ENCODE measurements at places on chromosomes 3 and 15. TPM values are rescaled to one million over a fixed set of nuclear protein-coding genes. Genes with fewer than 3 reads are reported as not detected.

CDCP1 gene
- 180 TPM for total RNA-seq

PIGBOS1 gene
- 13.9 TPM for total RNA-seq

MON1A gene
- 18.6 TPM for total RNA-seq

OXTR gene
- 0.63 TPM for total RNA-seq

GRCh38 chr3:32391643-32392535, at the start of gene CMTM7:
TSS of gene CMTM7 (plus strand) at chr3:32391853. CDS start at chr3:32391907, 54 bp downstream.
- DNase-seq = peak; percentile 67
- H3K27ac ChIP-seq = peak within 1 kb of the TSS; percentile 20
- H3K27me3 ChIP-seq = no peaks in the 10 kb centered on the region
- H3K4me1 ChIP-seq = peaks cover 6% of the 10 kb centered on the region
- peak within 1 kb of the TSS; percentile 80 for H3K4me3 ChIP-seq

- H3K27ac ChIP-seq = no peak overlapping the region
- H3K4me1 ChIP-seq = no peaks in the 10 kb centered on the region
- no peak overlapping the region for H3K4me3 ChIP-seq
- H3K27me3 ChIP-seq = no peaks in the 10 kb centered on the region
Measured at GRCh38 chr3:51401735-51402134, 10.7 kb downstream of the RBM15B start.

ESYT3 gene
- 0.44 TPM for total RNA-seq

DNA sequence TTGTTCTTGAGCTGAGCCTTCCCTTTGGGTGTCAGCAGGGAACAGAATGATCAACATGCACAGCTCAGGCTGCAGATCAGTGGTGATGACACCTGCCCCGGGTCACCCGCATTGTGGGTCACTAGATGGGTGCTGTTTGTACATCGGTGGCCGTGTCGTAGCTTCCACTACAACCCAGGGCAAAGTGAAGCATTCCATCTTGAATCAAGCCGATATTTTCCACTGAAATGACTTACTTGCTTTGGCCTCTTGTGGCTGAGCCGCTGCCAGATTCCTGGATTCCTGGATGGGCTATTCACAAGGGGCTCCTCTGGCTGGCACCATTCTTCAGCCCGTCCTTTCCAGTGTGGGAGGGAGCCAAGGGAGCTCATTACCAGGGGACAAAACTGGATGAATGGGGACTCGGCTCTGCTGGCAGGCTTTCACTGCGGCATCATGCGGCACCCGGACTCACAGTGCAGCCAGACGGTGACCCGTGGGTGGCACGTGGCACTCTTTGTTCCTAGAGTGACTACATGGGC, 65.6 kb downstream of the SLCO3A1 start:
- no peaks in the 10 kb centered on the region for H3K27me3 ChIP-seq
- no peak for DNase-seq
- H3K4me1 ChIP-seq = no peaks in the 10 kb centered on the region
- no peak overlapping the region for H3K4me3 ChIP-seq
- H3K36me3 ChIP-seq = peaks cover 11% of the 10 kb centered on the region
- no peak overlapping the region for H3K27ac ChIP-seq

DNA sequence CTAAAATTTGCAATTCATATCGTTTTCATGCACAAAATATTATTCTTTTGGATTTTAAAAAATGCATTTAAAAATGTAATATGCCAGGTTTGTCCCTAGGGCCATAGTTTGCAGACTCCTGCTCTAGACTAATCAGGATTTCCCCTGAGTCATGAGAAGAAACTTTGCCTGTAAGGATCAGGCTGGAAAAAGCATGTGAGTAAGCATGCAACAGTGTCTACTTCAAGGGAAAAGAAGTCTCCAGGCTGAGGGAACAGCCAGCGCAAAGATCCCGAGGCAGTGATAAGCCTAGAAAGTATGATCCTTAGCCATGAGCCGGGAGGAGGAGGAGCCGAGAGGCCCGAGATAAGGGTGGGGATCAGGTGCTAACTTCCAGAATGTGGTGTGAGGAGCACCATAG, 382.8 kb upstream of the CFAP20DC start:
- no peak for DNase-seq
- H3K27me3 ChIP-seq = no peaks in the 10 kb centered on the region
- no peaks in the 10 kb centered on the region for H3K36me3 ChIP-seq
- peaks cover 8% of the 10 kb centered on the region for H3K4me1 ChIP-seq
- no peak overlapping the region for H3K27ac ChIP-seq

DNA sequence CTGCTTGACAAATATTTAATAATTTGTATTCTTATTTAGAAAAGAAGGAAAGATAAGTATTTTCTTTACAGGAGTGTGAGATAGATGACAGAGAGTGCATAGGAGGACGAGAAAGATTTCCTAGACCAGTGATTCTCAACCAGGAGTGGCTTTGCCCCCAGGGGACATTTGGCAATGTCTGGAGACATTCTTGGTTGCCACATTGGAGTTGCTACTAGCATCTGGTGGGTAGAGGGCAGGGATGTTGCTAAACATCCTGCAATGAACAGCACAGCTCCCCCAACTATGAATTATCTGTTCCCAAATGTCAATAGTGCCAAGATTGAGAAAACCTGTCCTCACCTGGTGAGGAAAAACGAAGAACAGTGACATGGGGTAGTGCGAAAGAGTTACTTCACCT, 30.8 kb upstream of the MINAR1 start:
- no peak overlapping the region for H3K27ac ChIP-seq
- peak; percentile 27 for DNase-seq
- no peaks in the 10 kb centered on the region for H3K27me3 ChIP-seq
- H3K4me3 ChIP-seq = no peak overlapping the region
- no peaks in the 10 kb centered on the region for H3K4me1 ChIP-seq
- peaks cover 6% of the 10 kb centered on the region for H3K36me3 ChIP-seq

TWF2 gene
- 47.0 TPM for total RNA-seq

- no peak for DNase-seq
- H3K4me3 ChIP-seq = no peak overlapping the region
- H3K36me3 ChIP-seq = no peaks in the 10 kb centered on the region
- H3K4me1 ChIP-seq = no peaks in the 10 kb centered on the region
Measured at GRCh38 chr3:43053291-43053690, 52.6 kb downstream of the POMGNT2 start.

DNA sequence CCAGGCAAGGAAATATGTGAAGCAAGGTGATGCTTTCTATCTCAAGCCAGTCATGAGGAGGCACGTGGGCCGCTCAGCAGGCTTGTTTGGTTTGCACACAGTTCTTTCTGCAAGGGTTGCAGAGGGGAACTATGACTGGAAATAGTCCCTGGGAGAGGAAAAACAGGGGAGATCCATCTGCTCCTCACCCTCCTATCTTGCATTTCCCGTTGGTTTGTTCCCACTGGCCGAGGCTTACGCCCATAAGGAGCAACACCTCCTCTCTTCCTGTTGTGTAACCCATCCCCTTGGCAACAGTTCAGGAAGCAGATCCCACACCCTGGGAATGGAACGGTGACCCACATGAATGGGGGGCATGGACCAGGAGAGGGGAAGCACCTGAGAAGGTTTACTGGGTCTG, 72.1 kb upstream of the MAGI1 start:
- peak; percentile 71 for DNase-seq
- H3K27ac ChIP-seq = no peak overlapping the region
- H3K4me3 ChIP-seq = no peak overlapping the region
- peaks cover 27% of the 10 kb centered on the region for H3K4me1 ChIP-seq
- H3K36me3 ChIP-seq = no peaks in the 10 kb centered on the region

GRCh38 chr3:39112113-39112512, 4.6 kb downstream of the TTC21A start:
- peaks cover 8% of the 10 kb centered on the region for H3K4me1 ChIP-seq
- no peak overlapping the region for H3K27ac ChIP-seq
- no peaks in the 10 kb centered on the region for H3K27me3 ChIP-seq
- DNase-seq = no peak

PATL2 gene
- total RNA-seq = 0.71 TPM

DNA sequence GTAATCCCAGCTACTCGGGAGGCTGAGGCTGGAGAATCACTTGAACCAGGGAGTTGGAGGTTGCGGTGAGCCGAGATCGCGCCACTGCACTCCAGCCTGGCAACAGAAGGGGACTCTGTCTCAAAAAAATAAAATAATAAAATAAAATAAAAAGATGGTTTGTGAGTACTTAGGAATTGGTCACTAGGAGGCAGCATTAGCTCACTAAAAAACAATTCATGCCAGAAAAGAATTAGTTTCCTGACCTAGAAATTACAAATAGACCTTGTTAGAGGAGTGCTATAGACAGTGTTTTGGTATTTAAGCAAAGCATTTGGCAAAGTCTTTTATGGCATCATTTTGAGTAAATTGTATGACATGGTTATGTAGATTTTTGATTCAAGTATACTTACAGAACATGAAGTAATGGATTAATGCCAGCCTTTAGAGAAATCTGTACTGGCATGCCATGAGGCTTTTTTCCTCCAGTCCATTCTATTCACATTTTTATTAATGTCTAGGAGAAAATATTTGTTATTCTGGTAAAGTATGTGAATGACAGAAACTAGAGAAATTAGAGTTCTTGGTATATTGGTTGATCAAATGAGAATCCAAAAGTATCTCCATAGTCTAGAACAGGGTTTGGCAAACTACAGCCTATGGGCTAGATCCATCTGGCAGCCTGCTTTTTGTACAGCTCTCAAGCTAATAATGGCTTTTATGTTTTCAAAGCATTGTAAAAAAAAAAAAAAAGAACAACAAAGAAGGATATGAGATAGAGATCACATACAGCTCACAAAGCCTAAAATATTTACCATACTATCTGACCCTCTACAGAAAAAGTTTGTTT, 81.6 kb downstream of the LRRC49 start:
- no peaks in the 10 kb centered on the region for H3K36me3 ChIP-seq
- DNase-seq = peak; percentile 52
- H3K4me3 ChIP-seq = no peak overlapping the region
- no peaks in the 10 kb centered on the region for H3K4me1 ChIP-seq

DNA sequence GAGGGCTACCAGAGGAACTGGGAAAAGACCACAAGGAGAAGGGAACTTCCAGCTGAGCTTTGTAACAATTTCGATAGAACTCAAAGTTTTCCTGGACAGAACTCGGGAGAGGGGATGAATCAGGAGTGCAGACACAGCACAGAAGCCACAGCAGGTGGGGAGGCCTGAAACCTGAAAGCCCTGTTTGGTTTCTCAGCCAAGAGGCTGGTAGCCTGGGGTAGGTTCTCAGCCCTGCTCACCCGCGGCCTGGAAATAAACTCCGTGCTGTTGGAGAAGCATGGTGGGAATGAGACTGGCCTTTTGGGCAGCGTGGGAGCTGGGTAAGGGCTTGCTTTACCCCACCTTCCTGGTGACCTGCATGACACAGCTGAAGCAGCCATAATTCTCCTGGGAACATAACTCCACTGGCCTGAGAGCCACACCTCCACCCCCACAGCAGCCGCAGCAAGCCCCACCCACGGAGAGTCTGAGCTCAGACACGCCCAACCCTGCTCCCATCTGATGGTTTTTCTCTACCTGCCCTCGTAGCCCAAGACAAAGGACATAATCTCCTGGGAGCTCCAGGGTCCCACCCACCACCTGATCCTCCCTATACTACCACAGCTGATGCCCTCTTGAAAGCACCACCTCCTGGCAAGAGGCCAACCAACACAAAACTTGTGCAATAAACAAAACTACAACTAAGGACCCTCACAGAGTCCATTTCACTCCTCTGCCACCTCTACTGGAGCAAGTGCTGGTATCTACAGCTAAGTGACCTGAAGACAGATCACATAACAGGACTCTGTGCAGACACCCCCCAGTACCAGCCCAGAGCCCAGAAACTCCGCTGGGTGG, 52.5 kb upstream of the CHRM5 start:
- peak; percentile 61 for DNase-seq
- no peaks in the 10 kb centered on the region for H3K36me3 ChIP-seq
- H3K27me3 ChIP-seq = no peaks in the 10 kb centered on the region
- H3K27ac ChIP-seq = peak overlapping the region; percentile 37
- H3K4me1 ChIP-seq = peaks cover 22% of the 10 kb centered on the region

GRCh38 chr15:79522656-79523055, 90.5 kb downstream of the MINAR1 start:
- no peak for DNase-seq
- H3K36me3 ChIP-seq = no peaks in the 10 kb centered on the region
- no peaks in the 10 kb centered on the region for H3K27me3 ChIP-seq
- no peak overlapping the region for H3K27ac ChIP-seq
- no peak overlapping the region for H3K4me3 ChIP-seq

- no peaks in the 10 kb centered on the region for H3K36me3 ChIP-seq
- H3K4me1 ChIP-seq = peaks cover 26% of the 10 kb centered on the region
- H3K4me3 ChIP-seq = no peak overlapping the region
- H3K27ac ChIP-seq = no peak overlapping the region
- DNase-seq = peak; percentile 75
Measured at GRCh38 chr15:70783610-70784022, 20.3 kb upstream of the UACA start.

ASB14 gene
- not detected for total RNA-seq

GRCh38 chr3:115615001-115615814, 8.1 kb upstream of the GAP43 start:
- H3K27me3 ChIP-seq = no peaks in the 10 kb centered on the region
- H3K36me3 ChIP-seq = no peaks in the 10 kb centered on the region
- DNase-seq = peak; percentile 54
- H3K4me3 ChIP-seq = no peak overlapping the region

DNA sequence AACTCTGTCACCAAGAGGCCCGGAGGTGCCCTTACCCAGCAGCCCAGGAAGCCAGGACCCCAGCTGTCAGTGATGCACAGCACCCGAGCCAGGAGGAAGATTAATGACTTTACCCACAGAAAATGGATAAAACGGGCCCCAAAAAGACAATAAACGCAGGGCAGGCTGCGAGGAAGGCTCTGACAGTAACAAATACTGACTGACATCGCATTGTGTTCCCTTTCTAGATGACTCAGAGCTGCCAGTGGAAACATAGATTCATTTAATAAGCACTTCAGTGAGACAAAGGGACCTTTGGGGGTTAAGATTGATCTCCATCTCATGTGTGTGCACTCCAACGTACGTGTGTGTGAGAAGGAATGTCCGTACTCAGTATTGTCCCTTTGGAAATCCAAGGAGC, 225.3 kb upstream of the PPP2R3A start:
- H3K27me3 ChIP-seq = peaks cover 12% of the 10 kb centered on the region
- no peak overlapping the region for H3K4me3 ChIP-seq
- no peak overlapping the region for H3K27ac ChIP-seq
- H3K36me3 ChIP-seq = peaks cover 4% of the 10 kb centered on the region
- DNase-seq = no peak

ACAP2 gene
- total RNA-seq = 64.3 TPM

GRAMD2A gene
- 0.93 TPM for total RNA-seq

DNA sequence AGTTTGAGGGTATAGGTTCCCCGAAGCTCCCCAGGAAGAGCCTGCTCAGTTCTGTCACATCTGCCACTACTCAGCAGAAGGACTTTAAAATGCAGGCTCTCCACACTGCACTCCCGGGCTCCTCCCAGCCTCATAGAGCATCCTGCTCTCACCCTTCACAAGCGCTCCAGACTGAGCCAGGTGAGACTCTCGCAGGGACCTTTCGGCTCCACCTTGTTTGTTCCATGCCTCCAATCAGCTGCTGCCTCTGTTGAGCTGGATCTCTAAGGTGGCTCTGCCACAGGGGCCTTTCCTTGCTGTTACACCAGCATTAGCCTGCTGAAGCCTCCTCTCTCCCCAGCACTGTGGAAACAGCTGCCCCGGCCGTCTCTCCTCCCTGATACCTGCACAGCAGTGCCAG, 56.1 kb downstream of the SLCO3A1 start:
- H3K4me3 ChIP-seq = no peak overlapping the region
- H3K4me1 ChIP-seq = peaks cover 18% of the 10 kb centered on the region
- no peaks in the 10 kb centered on the region for H3K36me3 ChIP-seq
- H3K27me3 ChIP-seq = no peaks in the 10 kb centered on the region
- DNase-seq = no peak
